ENCODE measurements at places on chromosomes 6 and 20.

DNA sequence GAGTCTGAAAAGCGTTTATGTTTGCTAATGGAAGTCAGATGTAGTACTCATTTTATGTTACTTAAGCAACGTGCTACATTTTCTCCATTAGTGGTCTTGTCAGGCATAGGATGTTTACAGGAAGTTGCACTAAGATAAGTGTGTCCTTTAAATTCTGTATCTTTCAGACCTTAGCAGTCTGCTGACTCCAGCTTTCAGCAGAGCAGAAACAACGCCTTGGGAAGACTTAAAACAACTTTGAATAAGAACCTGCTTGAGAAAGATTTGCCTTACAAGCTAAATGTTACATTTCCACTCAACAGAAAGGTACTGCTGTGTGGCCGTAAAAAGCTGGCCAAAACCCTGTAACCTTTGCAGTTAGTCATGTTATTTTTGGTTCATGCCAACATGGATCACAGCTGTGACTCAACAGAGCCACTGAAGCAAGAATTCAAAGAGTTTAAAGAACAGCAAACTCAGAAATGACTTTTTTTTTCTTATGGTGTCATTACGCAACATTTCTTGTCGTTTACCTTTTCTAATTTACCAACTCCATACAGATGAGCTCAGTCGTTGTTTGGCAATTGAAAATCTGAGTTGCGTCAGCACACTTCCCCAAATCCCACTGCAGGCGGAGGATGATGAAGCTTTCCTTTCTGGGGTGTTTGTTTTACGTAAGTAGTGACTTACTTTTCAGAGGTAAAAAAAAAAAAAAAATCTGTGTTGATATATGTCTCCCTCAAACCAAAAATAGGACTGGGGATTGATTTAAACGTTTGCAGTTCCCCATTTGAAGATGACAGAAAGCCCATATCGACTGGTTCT is 27.9 kb upstream of the BMP6 start:
- no peak for DNase-seq

GRCh38 chr20:12594410-12595088 is 414.2 kb upstream of the SPTLC3 start:
- DNase-seq = no peak

DNA sequence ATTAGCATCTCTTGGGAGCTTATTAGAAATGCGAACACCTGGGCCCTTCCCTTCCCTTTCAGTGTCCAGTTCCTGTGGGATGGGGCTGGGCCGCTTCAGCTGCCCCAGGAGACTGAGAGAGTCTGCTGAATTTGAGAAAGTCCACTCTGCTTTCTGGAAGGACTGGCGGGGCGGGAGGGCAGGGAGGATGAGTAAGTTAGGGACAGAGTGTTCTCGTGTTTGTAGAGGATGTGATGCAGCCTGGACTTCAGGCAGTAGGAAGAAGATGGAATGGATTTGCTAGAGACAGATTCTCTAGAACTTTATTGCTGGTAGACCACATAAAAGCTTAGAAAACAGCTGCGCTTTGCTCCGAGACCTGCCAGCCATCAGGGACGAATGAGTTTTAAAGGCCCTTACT is 1.1 kb upstream of the TULP4 start:
- no peak for DNase-seq

DNA sequence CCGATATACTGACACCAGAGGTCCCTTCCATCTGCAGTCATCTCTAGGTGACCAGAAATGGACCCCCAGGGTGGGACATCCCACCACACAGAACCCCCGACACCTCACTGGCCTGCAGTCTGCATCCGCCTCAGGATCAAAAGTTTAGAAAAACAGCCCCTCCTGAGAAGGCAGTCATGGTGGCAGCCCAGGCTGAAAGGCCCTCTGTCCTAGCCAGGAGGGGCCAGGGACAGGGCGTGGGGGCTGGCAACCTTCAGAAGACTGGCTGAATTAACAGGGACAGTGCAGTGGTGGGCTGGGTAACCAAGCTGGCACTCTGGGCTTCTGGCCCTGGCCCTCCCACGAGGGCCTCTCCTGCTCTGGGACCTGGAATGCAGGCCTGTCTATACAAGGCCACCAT is 34.3 kb upstream of the MDFI start:
- no peak for DNase-seq

- no peak for DNase-seq
These were observed 56.7 kb downstream of the TRIM27 start for GRCh38 chr6:28867086-28867409.

DNA sequence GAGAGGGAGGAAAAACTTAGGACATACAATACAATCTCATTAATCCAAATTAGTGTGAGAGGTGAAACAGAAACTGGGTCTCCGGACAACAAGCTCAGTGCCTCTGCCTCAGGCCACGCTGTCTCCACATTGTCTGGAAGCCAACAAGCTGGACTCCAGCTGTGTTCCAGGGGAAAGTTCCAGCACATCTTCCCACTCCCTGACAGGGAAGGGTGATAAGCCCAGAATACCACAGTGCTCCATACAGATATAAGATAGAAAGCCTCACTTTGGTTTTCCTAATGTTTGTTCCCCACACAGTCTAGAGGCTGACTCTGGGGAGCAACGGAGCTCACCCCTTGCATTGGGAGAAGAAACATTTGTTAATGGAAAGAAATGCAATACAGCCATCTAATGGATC is 117.1 kb upstream of the SPTLC3 start:
- no peak for DNase-seq

All from D721Med (cell line).